HFFc6 (cell line): ENCODE measurements at places on chromosomes 13 and 19.
A peak's percentile ranks its signal among the peaks of the same experiment; 100 is the strongest.

DNA sequence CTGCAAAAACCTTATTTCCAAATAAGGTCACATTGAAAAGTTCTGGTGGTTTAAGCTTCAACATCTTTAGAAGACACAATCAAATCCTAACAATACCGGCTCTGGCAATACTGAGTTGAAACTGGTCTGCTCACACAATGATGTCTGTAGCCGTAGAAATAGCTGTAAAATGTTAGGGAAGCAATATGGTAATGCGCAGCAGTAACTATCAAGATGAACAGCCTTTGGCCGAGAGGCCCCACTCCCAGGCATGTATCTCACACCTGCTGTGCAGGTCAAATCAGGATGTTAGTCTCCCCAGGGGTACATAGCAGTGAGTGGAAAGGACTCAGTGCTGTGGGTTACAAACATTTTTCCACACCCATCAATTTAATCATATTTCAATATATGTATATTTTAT lies 207.1 kb downstream of the KATNAL1 start:
- no peak for DNase-seq

- DNase-seq = no peak
Observed at GRCh38 chr13:59842507-59842906, 321.2 kb downstream of the DIAPH3 start.

- peak; percentile 37 for DNase-seq
Observed at GRCh38 chr19:36771261-36772231, 1.1 kb downstream of the ZNF850 start.

DNA sequence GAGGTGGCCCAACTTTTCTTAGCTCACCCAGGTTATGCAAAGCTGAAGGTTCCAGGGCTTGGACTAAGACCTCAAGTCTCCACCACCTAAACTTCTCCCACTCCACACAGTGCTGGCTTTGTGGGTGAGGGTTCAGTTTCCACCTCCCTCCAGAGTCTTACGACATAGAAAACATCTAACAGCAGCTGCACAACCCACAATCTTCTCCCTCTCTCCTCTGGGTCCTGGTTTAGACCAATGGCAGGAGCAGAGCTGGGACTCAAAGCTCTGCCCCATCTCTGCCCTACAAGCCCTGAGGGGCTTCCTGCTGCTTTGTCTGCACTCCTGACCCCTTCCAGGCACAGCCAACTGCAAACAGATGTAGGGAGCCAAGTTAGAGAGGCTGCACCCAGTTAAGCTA lies 16.0 kb downstream of the IRGC start:
- no peak for DNase-seq

GRCh38 chr19:48968813-48969218 lies 3.7 kb downstream of the FTL start:
- DNase-seq = no peak

DNA sequence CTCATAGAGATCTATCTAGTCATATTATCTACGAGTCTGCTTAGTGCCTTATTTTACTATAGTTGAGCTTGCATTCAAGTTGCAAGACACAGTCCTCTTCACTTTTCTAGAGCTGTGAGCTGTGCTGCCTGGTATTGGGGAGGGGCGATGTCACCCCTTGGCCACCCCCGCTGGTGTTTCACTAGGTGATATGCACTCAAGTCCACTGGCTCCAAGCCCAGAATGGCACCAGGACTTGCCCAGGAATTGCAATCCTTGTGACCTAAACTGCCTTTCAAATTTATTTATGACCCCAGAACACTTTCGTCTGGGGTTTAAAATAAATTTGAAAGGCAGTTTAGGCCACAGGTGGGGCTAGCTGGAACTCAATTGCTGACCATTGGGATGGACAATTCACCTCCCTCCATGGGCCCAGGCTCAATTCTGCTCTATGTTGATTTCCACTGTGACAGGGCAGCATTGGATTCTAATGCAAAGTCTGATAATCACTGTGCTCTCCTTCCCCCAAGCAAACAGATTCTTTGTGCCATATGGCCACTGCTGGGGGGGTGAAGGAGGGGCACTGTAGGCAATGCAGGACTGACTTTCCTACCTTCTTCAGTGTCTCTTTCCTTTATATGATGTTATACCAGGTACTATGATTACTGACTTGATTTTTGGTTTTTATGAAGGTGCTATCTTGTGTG lies 1244.2 kb upstream of the MIR17HG start:
- DNase-seq = no peak

DNA sequence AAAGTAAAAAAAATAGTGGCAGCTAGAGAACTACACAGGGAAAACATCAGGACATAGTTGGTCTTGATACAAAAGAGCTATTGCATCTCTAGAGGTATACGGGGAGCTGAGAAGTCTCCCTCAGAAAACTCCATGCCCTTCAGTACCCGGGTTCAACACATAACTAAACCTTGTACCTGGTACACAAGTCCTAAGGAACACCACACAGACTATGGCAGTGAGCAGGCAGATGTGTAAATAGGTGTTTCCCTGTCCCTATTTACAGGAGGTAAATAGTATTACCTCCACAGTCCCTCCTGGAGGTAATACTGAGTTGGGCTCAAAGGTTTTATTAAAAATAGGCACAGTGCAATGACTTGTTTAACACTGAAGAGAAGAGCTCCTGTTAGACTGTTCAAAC lies 5.9 kb downstream of the FGF14 start:
- DNase-seq = no peak

DNA sequence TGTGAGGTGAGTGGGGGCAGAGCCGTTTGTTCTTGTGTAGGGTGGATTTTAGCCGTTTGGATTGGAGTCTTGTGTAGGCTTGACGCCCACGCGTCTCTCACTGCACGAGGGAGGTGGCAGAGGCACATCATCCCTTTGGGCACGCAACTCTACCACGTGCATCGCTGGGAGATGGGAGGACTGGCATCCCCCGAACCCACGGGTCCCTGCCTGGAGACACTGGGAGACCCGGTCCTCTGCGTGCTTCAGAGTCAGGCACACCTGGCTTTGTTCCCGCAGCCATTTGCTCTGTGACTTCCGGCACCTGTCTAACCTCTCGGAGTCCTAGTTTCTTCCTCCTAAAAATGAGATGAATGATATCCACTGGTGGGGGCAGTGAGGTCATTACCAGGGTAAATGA lies 6.4 kb downstream of the ARHGEF7 start:
- no peak for DNase-seq

GRCh38 chr19:36973021-36973843 lies 57.1 kb downstream of the ZNF568 start:
- DNase-seq = peak; percentile 47

GRCh38 chr13:52652980-52653303 lies 306 bp downstream of the SUGT1 start:
- no peak for DNase-seq

DNA sequence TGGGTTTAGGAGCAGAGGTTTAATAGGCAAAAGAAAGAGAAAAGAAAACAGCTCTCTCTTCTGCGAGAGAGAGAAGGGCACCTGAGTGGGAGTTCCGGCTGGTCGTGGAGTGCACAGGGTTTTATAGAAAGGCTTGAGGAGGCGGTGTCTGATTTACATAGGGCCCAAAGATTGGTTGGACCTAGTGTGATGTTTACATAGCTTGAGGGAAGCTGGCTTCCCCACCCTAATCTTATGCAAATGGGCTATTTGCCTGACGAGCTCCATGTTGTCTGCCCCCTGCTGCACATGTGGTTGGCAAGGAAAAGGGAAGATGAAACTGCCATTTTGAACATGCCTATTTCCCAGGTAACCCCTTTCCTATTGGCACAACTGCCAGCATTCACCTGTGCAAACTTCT lies 21.5 kb upstream of the MEDAG start:
- no peak for DNase-seq

DNA sequence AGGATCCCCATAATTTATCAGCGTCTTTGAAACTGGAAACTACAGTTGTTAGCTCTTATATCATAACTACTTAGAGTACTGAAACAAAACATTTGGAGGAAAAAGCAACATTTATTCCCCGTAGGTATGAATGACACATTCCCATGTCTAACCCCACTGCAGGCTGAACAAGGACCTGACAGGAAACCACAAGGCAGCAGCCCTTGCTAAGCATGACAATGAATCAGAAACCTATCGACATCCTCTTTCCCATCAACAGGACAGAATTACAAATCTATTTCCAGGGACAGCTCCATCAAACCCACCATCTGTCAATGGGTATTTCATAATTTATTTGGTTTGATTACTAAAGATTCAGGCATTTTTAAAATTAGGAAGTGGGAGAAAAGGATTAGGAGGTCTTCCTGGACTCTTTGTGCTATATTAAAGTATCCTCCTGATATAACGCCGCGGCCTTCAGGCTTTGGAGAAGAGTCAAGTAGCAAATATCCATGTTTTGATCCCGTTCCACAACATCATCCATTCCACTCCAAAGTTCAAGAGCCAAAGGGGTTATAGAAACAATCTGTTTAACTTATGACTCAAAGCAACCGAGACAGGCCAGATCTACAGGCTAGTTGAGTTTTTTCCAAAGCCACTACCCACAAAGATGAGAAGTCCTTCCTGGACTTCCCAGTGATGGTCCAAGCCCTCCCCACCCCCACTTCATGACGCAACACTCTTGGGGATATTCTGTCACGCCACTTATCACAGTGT lies 51.1 kb downstream of the FAM216B start:
- DNase-seq = peak; percentile 77

- no peak for DNase-seq
Observed at GRCh38 chr19:16536130-16536529, 6.1 kb downstream of the CHERP start.

DNA sequence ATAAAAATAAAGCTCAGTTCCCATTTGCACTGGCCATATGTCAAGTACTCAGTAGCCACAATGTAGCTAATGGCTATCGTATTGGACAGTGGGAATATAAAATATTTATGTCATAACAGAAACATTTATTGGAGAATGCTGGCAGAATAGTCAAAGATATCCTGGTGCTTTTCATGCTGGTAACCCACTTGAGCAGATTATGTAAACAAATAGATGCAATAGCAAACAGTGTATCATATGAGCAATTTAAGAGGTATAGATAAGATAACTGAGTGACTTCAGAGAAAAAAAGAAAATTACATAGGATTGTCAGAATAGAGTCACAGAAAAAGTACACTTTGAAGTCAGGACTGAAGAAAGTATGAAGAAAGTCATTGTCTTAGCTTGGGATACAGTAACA lies 426.6 kb downstream of the NDFIP2 start:
- DNase-seq = no peak

- DNase-seq = no peak
Observed at GRCh38 chr13:33394294-33394932, 108.9 kb upstream of the STARD13 start.

- DNase-seq = no peak
Observed at GRCh38 chr19:591099-591958, 1.6 kb downstream of the HCN2 start.

DNA sequence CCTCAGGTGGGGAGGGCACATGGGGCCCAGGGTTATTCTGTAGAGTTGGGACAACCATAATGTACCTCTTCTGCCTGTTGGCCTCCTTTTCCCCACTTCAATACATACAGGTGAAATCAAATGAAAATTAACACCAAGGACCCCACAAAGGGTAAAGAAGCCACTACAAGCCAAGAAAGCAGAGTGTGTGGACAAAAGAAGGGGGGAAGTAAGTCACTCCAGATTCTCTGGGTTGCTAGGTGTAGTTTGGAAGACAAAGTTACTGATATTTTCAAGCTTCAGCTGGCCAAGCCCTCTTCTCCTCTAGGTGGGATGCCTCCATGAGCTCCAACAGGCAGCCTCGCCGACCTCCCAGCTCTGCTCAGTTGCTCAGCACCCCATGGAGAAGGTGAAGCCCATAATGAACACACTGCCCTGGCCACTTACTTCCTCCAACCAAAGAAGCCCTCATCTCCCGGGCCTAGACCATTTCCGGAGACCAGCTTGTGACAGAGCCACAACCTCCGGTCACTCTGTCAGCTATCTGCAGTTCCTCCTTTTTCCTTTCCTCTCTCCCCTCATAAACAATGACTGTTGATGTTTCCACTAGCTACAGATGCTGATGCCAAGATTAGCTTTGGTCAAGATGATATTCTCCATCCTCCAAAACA lies 66.8 kb upstream of the MED4 start:
- DNase-seq = no peak
